Mucosa of descending colon (tissue), 3 donors: ENCODE measurements at places on chromosomes 12 and 14. TPM values are rescaled to one million over a fixed set of nuclear protein-coding genes. Genes with fewer than 3 reads are reported as not detected.

The CHFR gene
- 50.6 TPM for total RNA-seq

The NYNRIN gene
- total RNA-seq, result 15.8 TPM

The HAL gene
- total RNA-seq, result 1.5 TPM

GRCh38 chr12:3213188-3213587, 136.0 kb downstream of the TSPAN9 start:
- no peak for DNase-seq

DNA sequence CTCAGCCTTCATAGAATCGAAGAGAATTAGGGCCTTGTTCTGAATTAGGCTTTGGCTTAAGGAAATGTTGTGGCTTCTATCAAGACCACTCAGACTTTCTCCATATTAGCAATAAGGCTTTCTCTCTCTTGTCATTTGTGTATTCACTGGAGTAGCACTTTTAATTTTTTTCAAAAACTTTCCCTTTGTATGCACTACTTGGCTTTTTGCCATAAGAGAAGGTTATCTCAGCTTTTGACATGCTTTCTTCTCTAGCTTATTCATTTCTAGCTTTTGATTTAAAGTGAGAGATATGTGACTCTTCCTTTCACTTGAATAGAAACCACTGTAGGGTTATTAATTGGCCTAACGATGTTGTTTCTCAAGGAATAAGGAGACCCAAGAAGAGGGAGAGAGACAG, 244.2 kb downstream of the GPHN start:
- no peak for DNase-seq

GRCh38 chr12:12979126-12979525, 20.9 kb downstream of the HEBP1 start:
- DNase-seq, result no peak
